ENCODE measurements at places on chromosomes 16 and 17.

- no peak for DNase-seq
These were observed 197.3 kb upstream of the SDK2 start for GRCh38 chr17:73841431-73842060.

DNA sequence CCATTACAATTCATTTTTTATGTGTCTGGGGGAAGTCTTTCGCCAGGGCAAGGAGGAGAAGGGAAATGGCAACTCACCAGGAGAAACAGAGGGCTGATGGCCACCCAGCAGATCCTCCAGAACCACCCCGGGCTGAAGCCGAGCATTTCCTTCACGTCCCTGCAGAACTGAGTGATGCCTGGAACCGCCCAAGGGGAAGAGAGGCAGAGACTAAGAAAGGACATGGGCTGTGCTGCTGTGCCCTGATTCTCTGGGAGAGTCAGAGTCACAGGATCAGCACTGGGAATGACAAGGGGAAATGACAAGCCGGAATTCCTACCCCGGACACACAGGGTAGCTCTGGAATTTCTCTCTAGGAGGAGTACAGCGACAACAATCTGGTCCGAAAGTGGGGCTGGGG, 27.8 kb downstream of the SLC6A4 start:
- no peak for DNase-seq

- DNase-seq: no peak
These were observed 3.1 kb downstream of the MINK1 start for GRCh38 chr17:4836221-4836620.

- DNase-seq: no peak
These were observed 14.2 kb downstream of the NFAT5 start for GRCh38 chr16:69579783-69580481.

DNA sequence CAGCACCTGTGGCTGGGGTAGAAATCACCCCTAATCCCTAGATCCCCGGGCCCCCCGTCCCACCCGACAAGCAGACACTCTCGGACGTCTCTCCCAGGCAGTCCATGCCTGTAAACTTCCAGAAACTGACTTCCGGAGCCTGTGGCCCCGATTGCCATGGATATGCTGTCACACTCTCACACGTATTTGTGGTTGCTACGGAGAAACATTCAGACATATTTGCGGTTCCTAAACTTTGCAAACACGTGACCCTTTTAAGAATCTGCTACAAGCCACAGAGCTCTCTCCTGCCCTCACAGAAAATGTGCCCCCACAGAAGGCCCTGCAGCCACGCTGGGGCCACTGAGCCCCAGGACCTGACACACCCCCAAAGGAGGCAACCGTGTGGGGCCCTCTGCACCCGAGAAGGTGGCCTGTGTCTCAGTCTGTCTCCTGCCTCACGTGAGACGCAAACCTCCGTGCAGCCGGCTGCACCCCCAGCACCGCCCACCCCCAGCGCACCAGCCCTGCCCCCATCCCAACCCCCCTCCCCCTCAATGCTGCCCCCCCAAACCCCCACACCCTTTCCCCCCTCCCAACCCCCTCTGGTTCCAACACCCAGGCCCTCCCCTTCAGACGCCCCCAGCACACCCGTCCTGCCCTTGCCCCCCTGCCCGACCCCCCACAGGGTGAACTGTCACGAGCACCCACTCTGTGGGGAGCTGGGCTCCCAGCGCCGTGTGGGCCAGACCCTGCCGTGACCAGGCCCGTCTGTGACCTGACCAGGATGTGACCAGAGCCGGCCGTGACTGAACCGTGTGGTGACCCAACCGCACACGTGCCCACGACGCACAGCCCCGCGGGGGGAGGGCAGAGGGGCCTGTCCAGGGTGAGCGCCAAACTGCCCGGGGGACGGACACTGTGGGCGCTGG, 66.3 kb upstream of the METRNL start:
- no peak for DNase-seq

DNA sequence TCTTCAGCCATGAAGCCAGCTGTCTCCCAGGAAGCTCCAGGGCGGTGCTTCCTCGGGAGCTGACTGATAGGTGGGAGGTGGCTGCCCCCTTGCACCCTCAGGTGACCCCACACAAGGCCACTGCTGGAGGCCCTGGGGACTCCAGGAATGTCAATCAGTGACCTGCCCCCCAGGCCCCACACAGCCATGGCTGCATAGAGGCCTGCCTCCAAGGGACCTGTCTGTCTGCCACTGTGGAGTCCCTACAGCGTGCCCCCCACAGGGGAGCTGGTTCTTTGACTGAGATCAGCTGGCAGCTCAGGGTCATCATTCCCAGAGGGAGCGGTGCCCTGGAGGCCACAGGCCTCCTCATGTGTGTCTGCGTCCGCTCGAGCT, 14.1 kb downstream of the STH start:
- no peak for DNase-seq

GRCh38 chr17:320139-320538, 32.5 kb downstream of the RPH3AL start:
- DNase-seq: no peak

DNA sequence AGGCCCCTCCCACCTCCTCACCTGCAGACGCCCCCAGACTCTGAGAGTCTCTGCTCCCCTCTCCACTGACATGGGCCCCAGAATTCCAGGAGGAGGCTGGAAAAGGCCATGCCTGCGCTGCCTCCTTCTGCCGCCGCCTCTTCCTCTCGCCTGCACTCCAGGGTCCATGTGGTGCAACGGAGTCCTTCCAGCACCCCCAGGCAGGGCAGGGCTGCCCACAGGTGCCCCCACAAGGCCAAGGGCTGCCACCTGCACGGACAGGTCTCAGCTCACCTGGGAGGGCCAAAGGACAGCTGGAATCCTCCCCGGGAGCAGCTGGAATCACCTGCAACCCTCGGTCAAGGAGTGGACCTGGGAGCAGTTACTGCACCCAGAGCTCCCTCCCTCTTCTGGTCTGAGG, 194.9 kb downstream of the RBFOX3 start:
- DNase-seq: no peak

- no peak for DNase-seq
These were observed 2.5 kb downstream of the ALOX15B start for GRCh38 chr17:8041249-8041928.

- DNase-seq: no peak
These were observed 45.2 kb upstream of the LGALS9 start for GRCh38 chr17:27585792-27586191.

- DNase-seq: no peak
These were observed 29.6 kb downstream of the NFAT5 start for GRCh38 chr16:69595127-69596036.

DNA sequence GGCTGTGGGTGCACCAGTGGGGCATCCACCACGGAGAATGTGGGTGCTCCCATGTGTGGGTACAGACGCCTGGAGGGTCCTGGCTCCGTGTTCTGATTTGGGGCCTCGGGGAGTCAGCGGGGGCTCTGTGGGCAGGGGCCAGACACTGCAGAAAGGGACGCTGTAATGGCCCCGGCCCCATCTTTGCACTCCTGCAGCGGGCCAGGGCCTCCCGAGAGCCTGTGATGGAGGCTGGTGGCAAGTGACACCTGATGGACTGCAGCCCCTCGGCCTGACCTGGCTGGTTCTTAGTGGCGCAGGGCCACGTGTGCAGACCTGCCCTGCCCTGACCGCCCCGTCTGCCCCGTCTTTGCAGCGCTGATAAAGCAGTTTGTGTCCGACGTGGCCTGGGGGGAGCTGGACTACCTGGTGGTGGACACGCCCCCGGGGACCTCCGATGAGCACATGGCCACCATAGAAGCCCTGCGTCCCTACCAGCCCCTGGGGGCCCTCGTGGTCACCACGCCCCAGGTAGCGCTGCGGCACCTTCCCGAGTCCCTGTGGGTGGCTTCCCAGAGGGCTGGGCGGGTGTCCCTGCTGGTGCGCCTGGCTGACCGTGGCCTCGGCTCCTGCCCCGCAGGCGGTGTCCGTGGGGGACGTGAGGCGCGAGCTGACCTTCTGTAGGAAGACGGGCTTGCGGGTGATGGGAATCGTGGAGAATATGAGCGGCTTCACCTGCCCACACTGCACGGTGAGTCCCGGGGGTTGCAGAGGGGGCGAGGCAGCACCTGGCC, 4.7 kb downstream of the NUBP2 start:
- no peak for DNase-seq

GRCh38 chr17:7383742-7384488, 3.0 kb downstream of the TNK1 start:
- no peak for DNase-seq

DNA sequence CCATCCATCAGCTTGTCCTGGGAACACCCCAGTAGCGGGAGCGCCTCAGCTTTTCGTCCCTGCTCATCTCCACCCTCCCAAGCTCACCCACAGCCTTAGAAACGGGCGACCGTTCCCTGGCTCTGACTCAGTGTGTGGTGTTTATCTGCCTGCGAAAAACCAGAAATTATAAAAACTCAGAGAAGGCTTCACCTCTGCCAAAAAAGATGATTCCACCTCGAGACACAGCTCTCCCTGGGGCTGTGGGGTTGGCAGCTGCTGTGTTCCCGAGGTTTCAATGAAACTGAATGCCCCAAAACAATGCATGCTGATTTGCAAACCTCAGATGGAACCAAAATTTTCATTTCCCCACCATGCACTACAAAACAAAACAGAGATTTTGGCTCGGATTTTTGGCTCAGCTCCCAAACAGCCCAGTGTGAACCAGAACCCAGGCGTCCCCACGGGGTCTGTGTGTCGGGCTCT, 62.4 kb upstream of the MED9 start:
- no peak for DNase-seq

GRCh38 chr17:80413771-80414507, 1.0 kb upstream of the ENDOV start:
- DNase-seq: no peak

DNA sequence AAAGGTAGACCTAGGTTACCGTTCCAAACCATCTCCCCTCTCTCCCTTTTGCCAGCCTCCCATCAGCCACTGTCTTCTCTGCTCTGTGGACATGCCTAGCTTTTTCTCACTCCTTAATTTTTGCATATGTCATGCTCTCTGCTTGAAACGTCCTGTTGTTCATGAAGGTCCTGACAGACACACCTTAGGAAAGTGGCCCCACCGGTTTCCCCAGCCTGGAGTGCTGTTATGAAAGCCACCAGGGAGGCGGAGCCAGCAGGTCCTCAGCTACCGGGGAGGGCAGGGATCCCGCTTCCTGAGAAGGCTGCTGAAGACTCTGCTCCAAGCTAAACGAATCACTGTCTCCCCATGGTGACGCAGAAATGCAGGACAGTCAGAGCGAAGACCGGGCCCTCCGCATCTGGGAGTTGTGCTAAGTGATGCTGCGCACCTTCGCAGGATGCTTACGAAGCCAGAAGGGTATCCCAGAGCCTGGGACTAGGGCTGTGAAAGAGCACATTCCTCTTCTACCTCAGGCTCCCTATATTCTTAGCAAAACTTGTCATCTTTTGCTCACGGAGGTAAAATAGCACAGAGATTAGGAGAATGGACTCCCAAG, 2.3 kb upstream of the SLC16A11 start:
- no peak for DNase-seq

DNA sequence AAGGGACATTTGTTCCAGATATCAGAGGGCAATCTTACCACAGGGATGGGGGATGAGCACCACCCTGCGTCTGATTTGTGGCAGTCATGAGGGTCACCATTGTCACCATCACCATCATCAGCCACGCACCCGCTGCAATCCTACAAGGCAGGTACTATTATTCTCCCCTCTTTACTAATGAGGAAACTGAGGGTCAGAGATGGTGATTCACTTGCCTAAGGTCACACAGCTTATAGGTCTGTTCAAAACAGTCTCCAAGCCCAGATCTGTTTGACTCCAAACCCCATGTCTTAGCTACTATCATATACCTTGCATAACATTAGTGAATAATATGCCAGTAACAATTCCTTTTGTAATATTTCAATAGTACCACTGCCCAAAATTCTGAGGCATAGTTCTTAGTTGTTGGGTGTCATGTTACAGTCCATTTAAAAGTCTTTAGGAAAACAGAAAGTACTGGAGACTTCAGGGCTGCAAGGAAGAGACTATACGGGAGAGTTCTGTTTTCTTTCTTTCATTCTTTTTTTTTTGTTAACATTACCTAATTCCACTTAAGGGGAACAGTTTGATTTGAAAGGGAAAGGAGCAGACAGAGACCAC, 166.4 kb downstream of the C16orf95 start:
- no peak for DNase-seq

DNA sequence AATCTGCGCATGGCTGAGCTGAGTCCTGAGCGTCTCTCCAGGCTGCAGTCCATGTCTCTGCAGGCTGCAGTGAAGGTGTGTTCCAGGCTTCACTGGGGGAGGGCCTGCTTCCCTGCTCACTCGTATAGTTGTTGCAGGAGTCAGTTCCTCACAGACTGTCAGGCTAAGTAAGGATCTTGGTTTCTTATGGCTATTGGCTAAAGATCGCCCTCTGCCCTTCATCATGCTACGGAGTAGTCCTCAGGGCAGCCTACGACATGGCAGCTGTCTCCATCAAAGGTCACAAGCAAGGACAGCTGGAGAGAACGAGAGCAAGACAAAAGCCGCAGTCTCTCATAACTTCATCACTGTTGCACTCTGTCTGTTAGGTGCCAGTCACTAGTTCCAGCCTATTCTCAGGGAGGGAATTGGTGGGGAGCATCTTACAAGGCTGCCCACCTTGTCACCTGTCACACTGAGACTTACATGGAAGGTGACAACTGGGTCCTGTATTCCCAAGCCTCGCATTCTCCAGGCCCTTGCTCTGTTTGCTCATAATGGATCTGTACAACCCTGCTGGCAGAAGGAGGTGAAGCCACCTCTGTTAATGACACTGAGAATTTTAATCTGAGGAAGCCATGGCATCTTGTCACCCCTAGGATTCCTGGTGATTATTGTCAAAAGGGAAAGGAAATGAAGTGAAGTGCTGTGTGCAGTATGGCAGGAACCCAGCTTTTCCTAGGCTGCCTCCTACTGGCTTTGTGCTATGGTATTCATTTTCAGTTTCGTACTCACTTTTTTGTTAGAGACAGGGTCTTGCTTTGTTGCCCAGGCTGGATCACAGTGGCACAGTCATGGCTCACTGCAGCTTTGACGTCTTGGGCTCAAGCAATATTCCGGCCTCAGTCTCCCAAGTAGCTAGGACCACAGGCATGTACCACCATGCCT, 43.4 kb downstream of the MFSD11 start:
- DNase-seq: no peak

- DNase-seq: no peak
These were observed 5.5 kb upstream of the TMEM92 start for GRCh38 chr17:50268743-50269275.

- no peak for DNase-seq
These were observed 1.3 kb downstream of the NAGS start for GRCh38 chr17:44005527-44006271.

DNA sequence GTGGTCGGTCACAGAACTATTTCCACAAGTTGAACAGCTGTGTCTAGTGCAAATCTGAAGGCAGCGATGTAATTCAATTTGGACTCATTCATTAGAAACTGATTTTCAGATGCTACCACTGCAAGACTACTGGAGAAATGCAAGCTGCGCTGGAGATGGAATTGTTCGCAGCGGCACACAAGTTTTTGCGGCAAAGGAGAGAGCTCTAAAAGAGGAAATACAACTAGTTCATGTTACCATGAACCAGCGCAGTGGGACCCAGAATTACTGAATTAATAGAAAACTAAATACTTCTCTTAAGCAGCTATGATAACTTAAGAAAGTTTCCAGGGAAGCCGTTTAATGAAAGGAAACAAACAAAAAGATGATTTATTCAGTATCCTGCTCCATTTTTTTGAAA, 1.9 kb downstream of the CREBBP start:
- DNase-seq: no peak

All from kidney epithelial cell (primary cell).